ENCODE measurements at places on chromosomes 11 and 22. TPM values are rescaled to one million over a fixed set of nuclear protein-coding genes. Genes with fewer than 3 reads are reported as not detected.

GRCh38 chr22:48629631-48630432, 1197.8 kb downstream of the BRD1 start:
- DNase-seq: no peak

GRCh38 chr22:43948836-43949406, 6.3 kb upstream of the SAMM50 start:
- no peak for DNase-seq

The RASL10A gene
- polyA plus RNA-seq: 2.8 TPM

The TRIM49 gene
- polyA plus RNA-seq: not detected

The MAJIN gene
- 1.2 TPM for polyA plus RNA-seq

The CARD18 gene
- not detected for polyA plus RNA-seq

The CYTH4 gene
- polyA plus RNA-seq: 194 TPM

The VWA5A gene
- 5.0 TPM for polyA plus RNA-seq
